SHP77 treated with DMSO at 0.1 percent for 48 hours (cell line): ENCODE measurements at places on chromosomes 7 and 10.
A peak's percentile ranks its signal among the peaks of the same experiment; 100 is the strongest.

- DNase-seq: no peak
These were observed 4.9 kb downstream of the OPN4 start for GRCh38 chr10:86659161-86659691.

GRCh38 chr7:56605146-56605545 lies 488.9 kb upstream of the NUPR2 start:
- DNase-seq: no peak

DNA sequence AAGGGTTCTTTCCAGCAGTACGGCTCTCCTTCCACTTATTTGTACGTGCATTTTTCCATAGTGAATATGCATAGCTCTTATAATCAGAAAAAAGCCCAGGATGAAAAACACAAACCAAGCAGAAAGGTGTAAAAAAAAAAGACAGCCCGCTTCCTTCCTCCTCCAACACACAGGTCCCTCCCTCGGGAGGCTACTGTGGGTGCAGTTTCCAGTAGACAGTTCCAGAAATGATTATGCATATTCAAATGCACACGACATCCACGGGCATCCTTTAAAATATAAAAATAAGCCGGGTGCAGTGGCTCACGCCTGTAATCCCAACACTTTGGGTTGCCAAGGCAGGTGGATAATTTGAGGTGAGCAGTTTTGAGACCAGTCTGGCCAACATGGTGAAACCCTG lies 59.9 kb downstream of the TNRC18 start:
- no peak for DNase-seq

DNA sequence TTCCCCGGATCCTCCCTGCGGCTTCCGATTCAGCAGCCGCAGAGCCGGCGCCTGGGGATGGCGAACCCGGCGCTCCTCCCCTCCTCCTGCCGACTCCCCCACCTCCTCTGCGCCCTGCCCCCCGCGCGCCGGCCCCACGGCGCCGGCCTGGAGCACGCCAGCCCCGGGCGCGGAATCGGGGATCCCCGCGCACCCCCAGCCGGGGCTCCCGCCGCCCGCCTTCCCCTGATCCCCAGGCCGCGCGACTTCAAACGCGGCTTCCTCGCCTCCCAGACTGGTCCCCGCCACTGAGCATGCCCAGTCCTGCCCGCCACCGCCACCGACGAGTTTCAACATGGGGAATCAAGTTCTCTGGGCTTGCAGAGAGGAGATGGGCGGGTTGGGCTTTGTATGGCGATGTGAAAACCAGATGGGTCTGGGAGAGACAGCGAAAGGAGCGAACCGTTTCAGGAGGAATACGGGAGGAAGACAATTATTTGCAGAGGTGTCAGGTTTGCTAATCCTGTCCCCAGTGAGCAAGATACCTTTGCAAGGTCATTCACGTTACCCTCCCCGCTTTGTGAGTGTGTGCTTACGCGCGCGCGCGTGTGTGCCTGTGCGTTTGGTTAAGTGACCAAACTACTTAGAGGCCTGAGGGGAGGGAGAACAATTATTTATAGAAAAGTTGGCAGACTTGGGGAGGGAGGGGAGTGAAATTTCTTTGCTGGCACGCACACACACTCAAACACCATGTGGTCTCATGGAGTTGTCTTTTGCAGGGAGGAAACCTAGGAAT lies at the start of gene PANK1:
Gene PANK1, minus strand, starts transcription at position 276 of the 775 bp plus-strand sequence. CDS start 351 bp downstream, outside the sequence.
- peak; percentile 34 for DNase-seq

DNA sequence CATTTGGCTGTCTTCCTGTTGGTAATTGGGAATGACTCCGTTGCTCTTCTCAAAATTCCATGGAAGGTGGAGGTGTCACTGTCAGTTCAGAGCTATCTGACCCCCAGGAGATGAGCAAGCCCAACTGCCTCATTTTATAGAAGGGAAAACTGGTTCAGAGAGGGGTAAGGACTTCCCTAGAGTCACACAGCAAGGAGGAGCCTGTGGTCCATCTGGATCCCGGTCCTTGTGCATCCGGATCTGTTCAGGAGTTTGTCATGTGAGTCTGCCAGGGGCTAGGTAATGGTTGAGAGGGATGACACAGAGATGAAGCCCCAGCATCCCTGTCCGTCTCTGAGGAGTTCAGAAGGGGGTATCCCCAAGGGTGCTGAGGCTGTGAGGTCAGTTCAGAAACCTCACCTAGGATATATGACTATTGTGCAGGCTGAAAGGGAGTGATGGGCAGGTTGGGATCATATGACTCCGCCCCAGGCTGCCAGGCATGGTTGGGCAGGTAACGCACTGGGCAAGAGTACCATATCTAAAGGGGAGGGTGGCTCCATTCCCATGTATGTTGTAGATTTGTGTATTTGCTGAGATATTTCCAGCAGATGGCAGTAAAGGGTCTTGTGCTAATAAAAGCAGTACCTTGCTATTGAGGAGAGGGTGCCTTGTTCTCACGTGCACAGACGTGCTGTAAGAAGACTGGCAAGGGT lies 16.0 kb upstream of the SLC29A3 start:
- peak; percentile 11 for DNase-seq
